NCI-H187 treated with DMSO at 0.1 percent for 48 hours (cell line): ENCODE measurements at places on chromosomes 3 and 15.

- DNase-seq, result no peak
These were observed 9.4 kb upstream of the MGLL start for GRCh38 chr3:127831723-127832172.

- DNase-seq, result no peak
These were observed 21.7 kb upstream of the KY start for GRCh38 chr3:134672571-134672970.

DNA sequence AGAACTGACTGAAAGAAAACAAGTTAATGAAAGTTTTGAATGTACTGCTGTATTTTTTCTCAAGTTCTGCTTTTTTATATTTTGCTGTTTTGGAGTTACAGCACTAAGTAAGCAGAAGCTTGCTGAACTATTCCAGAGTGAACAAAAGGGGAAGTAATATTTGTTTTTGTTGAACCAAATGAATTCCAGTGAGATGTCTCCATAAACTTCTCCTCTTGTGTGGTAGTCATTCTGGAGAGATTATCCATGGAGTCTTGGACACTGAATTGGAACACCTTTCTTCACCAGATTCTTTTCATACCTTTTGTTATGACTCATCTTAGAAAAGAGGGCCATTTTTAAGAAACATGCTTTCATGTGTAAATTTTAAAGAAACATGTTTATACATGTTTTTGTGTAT, 8.8 kb downstream of the ANKUB1 start:
- no peak for DNase-seq

DNA sequence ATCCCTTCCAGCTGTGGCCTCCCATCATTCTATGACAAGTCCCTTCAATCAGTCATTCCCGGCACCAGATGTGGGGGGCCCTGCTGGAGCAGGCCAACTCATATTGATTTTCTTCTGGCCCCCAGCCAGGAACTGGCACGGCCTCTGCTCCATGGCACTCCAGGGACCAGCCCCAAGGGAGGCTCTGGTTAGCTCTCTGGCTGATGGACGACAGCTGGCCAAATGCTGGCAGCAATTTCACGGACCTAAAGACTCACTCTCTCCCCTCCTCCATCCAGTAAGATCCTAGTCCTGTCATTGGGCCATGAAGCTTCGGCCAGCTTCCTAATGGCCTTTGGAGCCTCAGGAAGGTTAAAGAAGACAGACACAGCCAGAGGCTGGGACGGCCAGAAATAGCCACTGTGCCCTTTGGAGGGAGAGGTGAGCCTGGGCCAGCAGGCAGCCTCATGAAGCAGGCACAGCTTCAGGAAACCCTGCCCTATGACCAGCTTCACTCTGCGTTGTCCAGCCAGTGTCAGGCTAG, 131.0 kb downstream of the MEX3B start:
- peak; percentile 26 for DNase-seq

- DNase-seq, result no peak
These were observed 251.5 kb upstream of the CBLB start for GRCh38 chr3:106120356-106120755.
